ENCODE measurements at places on chromosomes 5 and 9. TPM values are rescaled to one million over a fixed set of nuclear protein-coding genes. Genes with fewer than 3 reads are reported as not detected.

Gene CER1
- not detected for total RNA-seq

Gene IRX2
- 46.8 TPM for total RNA-seq

Gene LTC4S
- total RNA-seq: 1.4 TPM

Gene AMBP
- not detected for total RNA-seq

Gene FBP2
- total RNA-seq: not detected

Gene CDH6
- total RNA-seq: 11.3 TPM

Gene FOXD4L4
- 0.19 TPM for total RNA-seq

Gene GLIPR2
- total RNA-seq: 1.9 TPM

Gene TICAM2
- 0.56 TPM for total RNA-seq

Gene LCN15
- not detected for total RNA-seq

Gene TNFSF15
- 0.42 TPM for total RNA-seq
